ENCODE measurements at places on chromosomes 6 and 20.

DNA sequence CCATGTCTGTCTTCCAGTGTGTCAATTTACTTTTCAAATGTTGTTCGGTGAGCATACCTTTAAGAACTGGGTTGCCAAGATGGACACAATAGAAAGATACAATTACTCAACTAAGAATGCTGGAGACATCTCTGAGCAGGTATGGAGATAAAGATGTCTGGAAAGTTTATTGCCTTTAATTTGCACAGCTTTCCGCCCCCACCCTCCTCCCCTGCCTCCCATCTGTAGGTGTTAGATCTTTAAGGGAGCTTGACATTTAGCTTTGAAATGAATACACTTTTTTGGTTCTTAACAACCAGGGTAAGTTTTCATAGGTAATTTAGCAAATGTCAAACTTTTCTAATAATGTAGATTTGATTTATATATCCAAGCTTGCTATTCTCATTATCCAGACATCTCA, 104.4 kb downstream of the BTBD3 start:
- no peak for DNase-seq
- H3K4me3 ChIP-seq: no peak overlapping the region
- no peaks in the 10 kb centered on the region for H3K4me1 ChIP-seq

DNA sequence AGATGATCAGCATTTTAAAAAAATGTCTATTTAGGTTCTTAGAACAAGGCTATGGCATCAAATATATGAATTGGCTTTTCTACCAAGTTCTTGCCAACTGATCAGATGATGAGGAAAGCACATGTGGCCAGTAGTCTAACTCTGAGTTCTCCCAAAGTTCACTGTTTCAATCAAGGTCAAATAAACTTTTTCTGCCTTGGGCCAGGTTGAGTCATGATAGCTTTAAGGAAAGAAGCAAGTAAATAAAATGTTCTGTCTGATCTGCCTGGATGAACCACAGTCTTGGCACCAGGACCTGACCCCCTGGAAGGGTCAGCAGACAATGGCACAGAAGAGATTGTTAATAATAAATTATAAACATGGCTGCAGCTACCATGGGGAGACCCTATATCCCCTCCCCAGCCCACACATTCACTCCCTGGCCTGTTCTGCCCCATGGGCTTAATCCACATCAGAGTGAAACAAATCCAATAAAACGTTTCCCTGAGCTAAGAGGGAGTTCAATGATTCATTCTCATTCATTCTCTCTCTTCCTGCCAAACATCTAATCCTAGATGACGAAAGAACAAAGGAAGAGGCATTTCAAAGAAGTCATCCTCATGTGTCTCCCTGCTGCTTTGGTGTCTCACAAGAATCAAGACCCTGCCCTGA, 661.6 kb downstream of the DHX35 start:
- no peaks in the 10 kb centered on the region for H3K36me3 ChIP-seq
- no peak for DNase-seq
- no peak overlapping the region for H3K27ac ChIP-seq

- H3K27ac ChIP-seq: no peak overlapping the region
- DNase-seq: no peak
- H3K4me1 ChIP-seq: no peaks in the 10 kb centered on the region
- H3K27me3 ChIP-seq: no peaks in the 10 kb centered on the region
- H3K4me3 ChIP-seq: no peak overlapping the region
- peaks cover 6% of the 10 kb centered on the region for H3K36me3 ChIP-seq
These were observed 378.8 kb upstream of the PLCB4 start for GRCh38 chr20:8690074-8690473.

GRCh38 chr20:56153926-56154325, 94.6 kb upstream of the MC3R start:
- H3K4me3 ChIP-seq: no peak overlapping the region
- no peaks in the 10 kb centered on the region for H3K4me1 ChIP-seq
- no peak overlapping the region for H3K27ac ChIP-seq

DNA sequence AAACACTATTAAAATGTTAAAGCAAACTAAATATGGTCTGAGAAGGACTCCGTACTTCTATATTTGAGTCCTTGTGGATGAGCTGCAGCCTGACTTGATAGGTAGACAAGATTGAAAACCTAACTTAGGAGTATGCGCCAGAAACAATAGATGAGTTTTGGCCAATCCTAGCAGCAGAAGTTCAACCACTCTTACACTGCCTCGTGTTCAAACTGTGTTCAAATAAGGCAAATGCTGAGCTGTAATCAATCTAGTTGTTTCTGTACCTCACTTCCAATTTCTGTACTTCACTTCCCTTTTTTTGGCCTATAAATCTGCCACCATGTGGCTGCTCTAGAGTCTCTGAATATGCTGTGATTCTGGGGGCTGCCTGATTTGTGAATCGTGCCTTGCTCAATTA, 13.2 kb upstream of the SERINC1 start:
- no peaks in the 10 kb centered on the region for H3K4me1 ChIP-seq
- H3K27me3 ChIP-seq: no peaks in the 10 kb centered on the region
- H3K27ac ChIP-seq: no peak overlapping the region
- H3K4me3 ChIP-seq: no peak overlapping the region
- H3K36me3 ChIP-seq: no peaks in the 10 kb centered on the region

- H3K27me3 ChIP-seq: no peaks in the 10 kb centered on the region
- no peak overlapping the region for H3K27ac ChIP-seq
- DNase-seq: no peak
- peaks cover 13% of the 10 kb centered on the region for H3K4me1 ChIP-seq
These were observed 222.8 kb upstream of the RUNX2 start for GRCh38 chr6:45105170-45105820.

- H3K27me3 ChIP-seq: no peaks in the 10 kb centered on the region
- DNase-seq: no peak
- H3K36me3 ChIP-seq: no peaks in the 10 kb centered on the region
- no peaks in the 10 kb centered on the region for H3K4me1 ChIP-seq
- no peak overlapping the region for H3K4me3 ChIP-seq
These were observed 105.7 kb upstream of the GMDS start for GRCh38 chr6:2351090-2351489.

DNA sequence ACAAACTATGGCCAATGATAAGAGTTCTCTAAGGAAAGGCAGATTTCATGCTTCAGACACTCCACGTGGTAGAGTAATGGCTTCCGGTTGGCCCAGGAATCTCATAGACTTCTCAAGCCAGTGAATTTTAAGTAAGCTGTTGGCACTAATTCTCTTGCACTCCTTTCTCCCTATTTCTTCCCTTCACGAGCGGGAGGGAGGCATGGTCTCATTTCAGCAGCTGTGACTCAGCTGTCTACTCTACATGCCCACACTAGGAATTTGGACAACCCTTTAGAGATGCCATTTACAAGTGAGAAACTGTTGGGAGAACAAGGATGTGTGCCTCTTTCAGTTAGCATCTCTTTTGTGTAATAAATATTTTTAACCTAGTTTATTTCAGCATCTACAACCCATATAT, 107.7 kb downstream of the PTPRK start:
- no peaks in the 10 kb centered on the region for H3K4me1 ChIP-seq
- H3K36me3 ChIP-seq: no peaks in the 10 kb centered on the region
- no peak overlapping the region for H3K4me3 ChIP-seq
- no peaks in the 10 kb centered on the region for H3K27me3 ChIP-seq
- H3K27ac ChIP-seq: no peak overlapping the region
